Activated CD4-positive, alpha-beta T cell treated with anti-CD3 and anti-CD28 coated beads for 24 hours (primary cell): ENCODE measurements at places on chromosomes 5 and 9.

DNA sequence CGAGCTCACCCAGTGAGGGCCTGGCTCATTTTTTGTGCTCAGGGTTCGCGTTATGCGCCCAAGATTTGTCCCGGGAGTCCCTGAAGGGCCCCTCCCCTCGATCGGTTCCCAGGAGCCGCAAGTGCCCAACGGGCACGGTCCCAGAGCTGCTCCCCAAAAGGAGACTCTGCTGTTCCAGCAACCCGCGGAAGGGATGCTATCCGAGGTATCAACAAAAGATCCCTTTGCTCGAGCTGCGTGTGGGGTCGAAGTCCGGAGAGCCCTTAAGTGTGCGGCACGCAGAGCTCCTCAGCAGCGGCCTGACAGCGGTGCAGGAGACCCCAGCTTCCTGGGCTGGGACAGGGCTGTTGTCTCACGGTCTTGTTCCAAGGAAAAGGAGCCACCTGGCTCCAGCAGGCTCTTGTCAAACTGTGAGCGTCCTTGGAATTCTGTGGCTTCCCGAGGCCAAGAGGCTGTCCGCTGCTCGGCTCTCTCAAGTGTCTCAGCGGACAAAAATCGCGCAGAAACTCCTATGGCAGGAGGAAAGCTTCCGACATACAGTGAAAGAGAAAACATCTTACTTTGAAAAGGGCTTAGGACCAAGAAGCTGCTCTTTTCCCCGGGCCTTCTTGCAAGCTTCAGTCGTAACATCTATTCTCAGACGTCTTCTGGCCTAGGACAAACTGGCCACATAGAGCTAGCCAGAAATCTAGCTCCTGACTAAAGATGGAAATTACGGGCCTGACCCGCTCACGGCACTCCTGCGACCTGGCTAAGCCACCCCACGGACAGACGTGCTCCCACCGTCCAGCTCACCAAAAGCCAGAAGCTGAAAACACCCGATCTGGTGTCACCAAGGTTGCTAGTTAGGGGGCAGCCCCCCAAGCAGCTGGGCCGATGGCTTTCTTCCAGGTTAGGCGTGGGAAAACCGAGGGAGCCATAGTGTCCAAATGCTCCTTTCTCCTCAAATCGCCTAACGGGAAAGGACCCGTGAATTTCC lies 2.6 kb upstream of the FOXB2 start:
- DNase-seq = no peak

- no peak for DNase-seq
Measured at GRCh38 chr5:4001004-4001403, 405.4 kb downstream of the IRX1 start.

DNA sequence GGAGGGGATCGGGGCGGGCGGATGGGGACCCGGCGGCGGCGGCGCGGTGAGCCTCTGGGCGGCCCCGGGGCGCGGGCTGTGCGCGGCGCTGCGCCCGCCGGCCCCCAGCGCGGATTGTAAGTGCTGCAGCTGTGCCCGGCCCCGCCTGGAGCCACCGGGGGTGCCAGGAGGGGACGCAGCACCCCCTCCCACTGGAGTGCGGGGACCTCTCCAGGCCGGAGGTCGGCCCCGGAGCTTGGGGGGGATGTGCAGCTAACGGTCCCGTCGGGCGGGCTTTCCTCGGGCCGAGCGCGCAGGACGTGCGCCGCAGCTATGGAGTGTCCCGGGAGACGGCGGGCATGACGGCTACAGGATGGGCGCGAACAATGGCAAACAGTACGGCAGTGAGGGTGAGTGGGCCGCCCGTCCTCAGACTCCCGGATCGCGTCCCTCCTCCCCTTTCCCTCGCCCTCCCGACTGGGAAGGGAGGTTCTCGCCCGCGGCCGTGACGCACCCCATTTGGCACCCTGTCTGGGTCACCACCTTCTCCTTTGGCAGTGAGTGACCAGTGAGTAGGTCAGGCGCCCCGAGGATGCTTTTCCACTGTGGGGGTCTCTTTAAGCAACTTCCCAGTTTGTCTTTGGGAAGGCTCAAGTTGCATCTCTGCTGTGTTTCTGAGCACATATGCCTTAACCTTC lies 483 bp downstream of the FBXL7 start:
- no peak for DNase-seq

DNA sequence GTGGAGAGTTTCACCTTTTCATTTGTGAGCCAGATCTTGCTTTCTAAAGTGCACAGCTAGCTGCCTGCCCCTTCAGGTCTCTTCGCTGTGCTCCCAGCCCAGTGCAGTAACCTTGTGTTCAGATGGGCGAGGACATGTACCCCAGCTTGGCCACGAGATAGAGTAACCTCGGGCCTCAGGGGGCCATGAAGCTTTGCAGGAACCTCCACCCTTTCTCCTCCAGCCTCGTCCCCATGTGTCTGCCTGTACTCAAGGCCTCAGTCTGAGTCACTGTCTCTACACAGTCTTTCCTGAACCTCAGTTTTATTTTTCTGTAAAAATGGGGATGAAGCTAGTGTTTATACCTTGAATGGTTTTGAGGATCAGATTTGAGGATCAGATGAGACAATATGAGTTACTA lies 37.9 kb downstream of the ERGIC1 start:
- DNase-seq = no peak

DNA sequence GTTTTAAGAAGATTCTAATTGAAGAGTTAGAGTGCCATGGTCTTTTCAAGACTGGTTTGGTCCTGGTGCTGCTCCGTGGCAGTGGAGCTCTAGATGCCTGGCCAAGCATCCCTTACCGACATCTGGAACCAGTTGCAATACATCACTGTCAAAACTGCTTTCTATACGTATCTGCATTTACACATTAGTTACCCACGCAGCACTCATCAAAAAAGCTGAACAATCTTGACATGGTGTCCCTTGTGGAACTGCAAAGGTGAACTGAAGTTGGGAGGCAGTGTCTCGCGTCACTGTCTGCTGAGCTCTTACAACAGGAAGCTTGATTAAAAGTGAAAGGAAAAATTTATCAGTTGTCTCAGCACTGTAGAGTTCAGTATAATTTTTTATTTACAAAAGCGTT lies 82.6 kb downstream of the PBX3 start:
- peak; percentile 16 for DNase-seq

GRCh38 chr5:15236911-15237508 lies 263.0 kb upstream of the FBXL7 start:
- DNase-seq = no peak

GRCh38 chr9:89865981-89866380 lies 261.2 kb downstream of the GADD45G start:
- DNase-seq = no peak

GRCh38 chr9:116992865-116993264 lies 305.8 kb downstream of the TRIM32 start:
- DNase-seq = no peak

DNA sequence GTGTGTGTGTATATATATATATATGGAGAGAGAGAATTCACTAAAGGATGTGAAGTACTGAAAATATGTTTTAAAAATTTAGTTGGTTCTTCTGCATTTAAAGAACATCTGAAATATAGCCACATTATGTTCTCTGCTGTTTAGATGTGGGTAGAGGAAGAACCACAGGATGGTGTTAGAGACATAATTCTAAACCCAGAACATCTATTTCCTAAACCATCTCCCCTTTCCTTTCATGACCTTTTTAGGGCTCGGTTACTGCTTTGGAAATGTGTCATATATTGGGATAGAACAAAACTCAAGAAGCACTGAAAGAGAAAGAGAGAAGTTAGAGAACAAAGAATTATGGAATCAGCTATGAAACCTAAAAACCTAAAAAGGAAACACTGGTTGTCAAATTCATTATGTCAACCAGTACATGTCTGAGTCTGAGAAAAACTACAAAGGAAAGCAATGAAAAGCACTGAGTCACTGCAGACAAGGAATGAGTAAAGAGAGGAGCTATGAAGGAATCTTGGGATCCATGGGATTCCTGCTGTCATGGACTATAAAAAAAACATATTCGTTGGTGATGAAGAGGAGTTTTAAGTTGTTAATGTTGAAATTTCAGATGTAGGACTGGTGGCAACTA lies 28.4 kb downstream of the SLC12A2 start:
- no peak for DNase-seq

GRCh38 chr9:79912318-79913070 lies 340.7 kb downstream of the TLE4 start:
- DNase-seq = no peak

DNA sequence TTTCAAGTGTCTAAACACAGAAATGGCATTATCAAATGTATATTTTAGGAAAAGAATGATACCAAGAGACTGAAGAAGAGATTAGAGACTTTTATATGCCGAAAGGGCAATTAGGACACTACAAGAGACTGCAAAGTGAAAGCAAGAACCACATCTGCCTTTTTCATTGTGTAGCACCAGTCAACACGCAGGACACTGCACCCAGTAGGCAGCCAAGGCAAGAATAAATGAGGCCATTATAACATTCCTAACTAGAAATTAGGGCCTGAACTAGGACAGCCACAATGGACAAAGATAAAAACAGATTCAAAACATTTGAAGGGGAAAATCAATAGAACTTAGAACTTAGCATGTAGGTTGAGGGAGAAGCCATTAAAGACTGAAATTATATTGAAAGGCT lies 10.8 kb downstream of the CETN3 start:
- DNase-seq = no peak

GRCh38 chr5:137395011-137395755 lies 103.9 kb downstream of the SPOCK1 start:
- no peak for DNase-seq

DNA sequence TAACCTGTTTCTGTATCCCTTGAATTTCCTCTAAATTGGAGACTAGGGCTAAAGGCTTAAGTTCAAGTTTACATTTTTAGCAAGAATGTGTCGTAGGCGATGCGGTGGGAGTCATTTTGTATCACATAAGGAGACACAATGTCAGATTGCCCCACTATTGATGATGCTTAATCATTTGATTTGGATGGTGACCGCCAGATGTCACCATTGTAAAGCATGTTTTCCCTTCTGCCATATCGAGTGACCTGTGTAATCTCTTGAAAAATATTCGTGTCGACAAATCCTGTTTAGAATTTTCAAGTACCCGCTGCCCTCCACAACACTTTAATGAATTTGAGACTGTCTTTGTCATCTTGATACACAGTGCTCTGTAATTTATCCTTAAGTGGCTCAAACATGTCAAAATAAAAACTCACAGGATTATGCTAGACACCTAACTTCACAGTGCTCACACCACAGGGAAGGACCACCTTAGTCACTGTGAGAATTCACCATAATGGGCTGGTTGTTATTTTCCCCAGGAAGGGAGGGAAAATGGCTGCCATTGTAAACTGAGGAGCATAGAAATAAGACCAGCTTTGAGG lies 34.5 kb upstream of the SLC46A2 start:
- no peak for DNase-seq

- DNase-seq = no peak
Measured at GRCh38 chr5:79566896-79567295, 45.3 kb upstream of the TENT2 start.

- no peak for DNase-seq
Measured at GRCh38 chr5:33888587-33888986, 3.2 kb downstream of the ADAMTS12 start.

DNA sequence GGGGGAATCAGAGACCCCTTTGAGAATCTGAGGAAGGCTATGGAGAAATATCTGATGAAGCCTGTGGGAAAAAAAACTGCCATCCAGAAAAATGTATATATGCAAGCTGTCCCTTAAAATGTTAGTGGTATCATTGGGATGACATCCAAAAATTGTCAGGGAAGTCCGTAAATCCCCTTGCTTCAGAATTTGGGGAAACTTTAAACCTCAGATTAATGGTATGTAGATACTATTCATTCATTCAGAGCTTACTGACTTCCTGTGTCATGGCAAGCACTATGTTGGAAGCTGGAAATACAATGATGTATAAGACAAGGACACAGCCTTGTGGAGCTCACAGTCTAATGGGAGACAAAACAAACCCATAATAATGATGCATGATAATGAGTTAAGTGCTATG lies 10.9 kb upstream of the MOB3B start:
- no peak for DNase-seq

DNA sequence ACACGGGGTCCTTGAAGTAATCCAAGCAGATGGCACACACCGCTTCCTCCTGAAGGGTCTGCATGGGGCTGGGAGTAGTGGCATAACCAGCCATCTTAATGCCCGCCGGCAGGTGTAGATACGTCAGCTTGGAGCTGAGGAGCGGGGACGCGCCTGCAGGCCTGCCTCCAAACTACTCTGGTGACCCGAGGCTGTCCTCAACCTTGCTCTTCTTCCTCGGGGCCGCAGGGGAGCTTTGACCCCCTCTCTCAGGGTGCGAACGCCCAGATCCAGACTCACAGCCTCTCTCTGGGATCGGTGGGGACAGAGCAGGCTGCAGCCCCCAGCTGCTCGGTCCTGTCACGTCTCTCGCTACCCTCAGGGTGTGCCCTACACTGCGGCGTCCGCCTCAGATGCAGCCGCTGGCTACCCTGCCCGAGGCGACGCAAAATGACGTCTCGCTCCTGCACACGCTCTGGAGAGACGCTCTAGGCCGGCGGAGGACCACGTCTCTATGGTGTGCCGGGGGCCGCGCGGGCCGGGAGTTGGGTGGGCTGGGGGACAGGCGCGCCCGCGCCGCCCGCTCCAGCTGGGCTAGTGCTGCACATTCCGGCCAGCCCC lies at the start of gene TRIM52:
TRIM52 (minus strand) TSS at position 424 of the 600 bp plus-strand sequence; CDS start at position 94, 330 bp downstream.
- DNase-seq = peak; percentile 81

DNA sequence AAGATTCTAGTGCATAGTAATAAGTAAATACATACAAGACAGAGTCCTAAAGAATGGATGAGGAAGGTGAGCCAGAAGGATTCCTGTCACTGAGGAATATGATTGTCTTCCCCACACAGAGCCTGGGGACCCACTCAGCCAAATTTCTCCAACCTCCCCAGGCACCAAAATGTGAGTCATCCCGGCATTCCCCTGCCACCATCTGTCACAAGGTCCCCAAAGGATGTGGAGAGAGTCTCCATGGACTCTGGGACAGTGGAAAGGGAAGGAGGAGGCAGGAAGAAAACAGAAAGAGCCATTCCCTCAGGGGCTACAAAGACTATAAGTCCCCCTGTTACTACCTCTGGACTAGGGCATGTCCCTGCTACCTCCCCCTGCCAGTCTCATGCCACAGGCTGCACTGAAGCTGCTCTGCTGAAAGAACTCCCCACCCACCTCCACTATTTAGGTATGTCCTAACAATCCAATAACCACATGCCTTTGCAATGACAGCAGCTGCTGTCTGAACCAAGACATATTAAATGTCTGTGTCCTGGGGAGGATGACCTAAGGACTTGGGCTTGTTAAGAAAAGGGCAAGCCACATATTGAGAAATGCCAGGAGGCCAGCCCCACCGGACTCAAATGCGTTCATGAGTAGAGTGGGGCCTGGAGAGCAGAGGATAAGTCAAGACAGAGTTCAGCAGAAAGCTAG lies 10.7 kb upstream of the OR5C1 start:
- no peak for DNase-seq

- DNase-seq = no peak
Measured at GRCh38 chr9:15642369-15642962, 89.6 kb downstream of the CCDC171 start.
